ENCODE measurements at places on chromosomes 13 and 19. TPM values are rescaled to one million over a fixed set of nuclear protein-coding genes. Genes with fewer than 3 reads are reported as not detected.

Gene CADM4
- total RNA-seq: 13.0 TPM

Gene SHC2
- total RNA-seq: 1.7 TPM

GRCh38 chr13:72566526-72566925 lies 160.9 kb downstream of the MZT1 start:
- ATAC-seq: no peak

Gene MAP4K1
- total RNA-seq: 3.4 TPM

- peak; percentile 61 for ATAC-seq
Measured at GRCh38 chr13:40503966-40504591, 162.4 kb downstream of the FOXO1 start.

DNA sequence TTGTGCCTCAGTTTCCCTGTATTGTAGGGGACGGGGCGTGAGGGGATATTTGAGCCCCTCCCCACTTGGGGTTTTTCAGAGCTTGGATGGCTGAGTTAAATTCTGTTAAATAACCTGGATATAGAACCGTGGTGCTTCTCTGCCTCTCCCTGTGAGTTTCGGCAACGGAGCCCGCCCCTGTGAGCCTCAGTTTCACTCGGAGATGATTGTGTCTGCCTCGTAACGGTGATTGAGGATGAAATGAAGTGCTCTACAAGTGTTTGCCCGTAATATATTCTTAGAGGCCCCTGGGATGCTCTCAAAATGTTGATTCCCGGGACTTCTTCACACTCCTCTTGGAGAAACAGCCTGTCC lies 509 bp downstream of the KXD1 start:
- ATAC-seq: peak; percentile 6

DNA sequence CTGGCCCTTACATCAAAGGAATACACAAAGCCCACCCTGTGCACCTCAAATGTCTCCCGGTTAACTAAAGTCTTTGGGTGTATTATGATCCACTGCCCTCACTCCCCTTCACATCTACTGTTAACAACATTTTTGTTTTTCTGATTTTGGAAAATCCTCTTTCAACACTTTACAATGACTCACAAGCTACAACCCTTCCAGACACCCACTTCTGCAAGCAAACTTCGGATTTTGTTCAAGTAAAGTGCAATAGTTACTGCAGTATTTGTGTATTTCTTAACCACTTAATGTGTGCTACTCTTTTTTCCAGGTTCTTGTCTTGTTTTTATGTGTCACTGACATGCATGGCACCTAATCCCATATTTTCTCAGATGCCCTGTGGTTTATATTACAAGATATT lies 101.1 kb downstream of the EDNRB start:
- no peak for ATAC-seq

DNA sequence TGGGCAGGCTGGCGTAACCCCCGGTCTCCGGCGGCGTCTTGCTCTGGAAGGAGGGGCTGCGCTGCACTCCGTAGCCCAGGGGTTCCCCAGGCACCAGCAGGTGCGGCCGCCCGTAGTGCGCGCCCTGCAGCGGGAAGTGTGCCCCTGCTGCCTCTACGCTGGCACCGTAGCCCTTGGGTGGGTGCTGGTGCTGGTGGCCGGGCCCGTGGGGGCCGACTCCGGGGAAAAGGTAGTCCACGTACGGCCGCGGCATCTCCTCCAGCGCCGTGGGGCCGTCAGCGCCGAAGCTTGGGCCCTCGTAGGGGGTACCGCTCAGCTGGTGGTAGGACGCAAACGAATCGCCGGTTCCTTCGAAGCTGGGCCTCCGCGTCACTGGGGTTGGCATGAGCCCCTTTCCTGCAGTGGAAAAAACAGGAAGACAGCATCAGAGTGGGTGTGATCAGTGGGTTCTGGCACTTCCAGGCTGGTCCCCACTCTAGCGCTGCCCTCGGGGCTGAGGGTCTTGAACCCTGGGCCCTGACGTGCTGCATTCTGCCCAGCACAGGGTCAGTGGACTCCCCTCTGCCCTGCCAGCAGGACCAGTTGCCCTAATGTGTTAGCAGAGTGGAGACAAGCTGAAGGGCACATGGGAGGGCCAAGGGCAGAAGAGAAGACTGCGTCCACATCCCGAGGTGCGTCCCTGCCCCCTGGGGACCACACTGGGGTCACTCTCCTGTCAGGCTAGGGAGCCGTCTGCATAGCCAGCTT lies 72.3 kb downstream of the LATS2 start:
- no peak for ATAC-seq

Data from esophagus mucosa (tissue), 1 donor.